ENCODE measurements at places on chromosomes 2 and 18. TPM values are rescaled to one million over a fixed set of nuclear protein-coding genes. Genes with fewer than 3 reads are reported as not detected.

- DNase-seq = no peak
Measured at GRCh38 chr2:237485304-237485703, 1.7 kb upstream of the MLPH start.

DNA sequence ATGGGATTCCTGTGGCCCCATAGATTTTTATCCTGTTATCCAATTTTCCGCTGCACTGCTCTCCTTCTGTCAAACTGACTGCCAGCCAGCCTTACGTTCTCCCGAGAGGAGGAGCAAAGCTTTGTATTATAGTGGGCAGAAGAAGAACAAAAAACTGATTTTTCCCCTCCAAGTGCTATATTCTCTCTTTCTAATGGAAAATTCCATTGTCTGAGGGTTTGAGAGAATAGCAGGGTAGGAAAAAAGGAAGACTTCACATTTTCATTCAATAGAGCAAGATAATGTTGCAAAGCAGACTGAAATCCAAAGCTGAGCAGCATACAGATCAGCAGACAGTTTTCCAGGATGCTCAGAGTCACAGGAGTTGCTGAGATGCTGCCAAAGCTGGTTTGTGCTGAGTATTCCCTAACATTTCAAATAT lies 238.0 kb downstream of the UBE2E3 start:
- DNase-seq = no peak

The EPC2 gene
- 11.4 TPM for polyA plus RNA-seq

- DNase-seq = no peak
Measured at GRCh38 chr18:68085251-68085650, 568.7 kb upstream of the DSEL start.

DNA sequence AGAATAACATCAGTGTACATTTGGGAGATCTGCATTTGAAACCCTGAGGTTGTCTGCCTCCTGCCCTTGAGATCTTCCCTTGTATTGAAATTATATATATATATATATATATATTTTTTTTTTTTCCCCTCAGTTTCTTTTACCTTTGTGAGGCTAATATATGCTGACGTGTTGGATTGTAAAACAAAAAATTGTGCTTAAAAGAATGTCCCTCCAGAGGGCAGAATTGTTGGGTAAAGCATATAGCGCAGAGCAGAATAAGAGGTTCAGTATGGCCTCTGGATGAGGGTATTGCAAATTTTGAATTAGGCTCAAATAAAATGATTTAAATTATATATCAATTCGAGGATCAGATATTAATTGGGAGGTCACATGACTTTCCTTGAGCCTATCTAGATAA lies 12.4 kb downstream of the NABP1 start:
- no peak for DNase-seq

DNA sequence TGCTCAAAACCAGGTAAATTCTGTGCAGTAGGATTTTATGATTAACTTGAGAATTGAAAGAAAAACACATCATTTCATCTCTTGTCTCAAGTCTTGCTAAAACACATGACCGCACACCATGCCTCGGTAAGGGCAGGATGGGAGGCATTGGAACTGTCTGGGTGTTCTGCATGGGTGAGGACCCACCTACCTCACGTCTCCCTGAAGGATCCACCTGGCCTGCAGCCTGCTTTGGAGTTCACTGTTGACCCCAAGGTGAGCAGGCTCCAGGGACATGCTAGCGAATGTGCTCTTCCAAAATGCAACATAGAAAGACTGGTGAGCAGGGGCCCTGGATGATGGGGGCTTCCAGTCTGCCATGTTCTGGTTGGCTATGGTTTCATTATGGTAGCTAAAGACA lies 131.5 kb downstream of the NCK2 start:
- DNase-seq = no peak

DNA sequence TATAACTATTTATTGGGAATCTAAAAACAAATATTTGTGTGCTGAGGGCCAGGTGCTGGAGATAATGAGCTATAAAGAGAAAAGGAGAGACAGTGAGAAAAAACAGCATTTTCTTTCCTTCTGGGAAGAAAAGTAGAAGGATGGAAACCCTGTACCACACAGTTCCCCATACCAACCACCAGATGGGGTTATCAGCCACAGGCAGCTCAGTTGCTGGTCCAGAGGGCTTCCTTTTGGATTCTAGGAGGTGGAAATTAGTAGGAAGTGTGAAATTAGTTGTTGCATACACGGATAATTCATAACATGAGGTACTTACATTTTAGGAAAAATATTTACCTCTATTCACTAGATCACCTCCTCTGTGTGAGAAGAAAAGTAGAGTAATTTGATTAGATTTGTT lies 237.0 kb upstream of the FOSL2 start:
- no peak for DNase-seq

Measured in IMR-90 (cell line).